Eye (tissue), 1 donor: ENCODE measurements at places on chromosomes 12 and 14.

DNA sequence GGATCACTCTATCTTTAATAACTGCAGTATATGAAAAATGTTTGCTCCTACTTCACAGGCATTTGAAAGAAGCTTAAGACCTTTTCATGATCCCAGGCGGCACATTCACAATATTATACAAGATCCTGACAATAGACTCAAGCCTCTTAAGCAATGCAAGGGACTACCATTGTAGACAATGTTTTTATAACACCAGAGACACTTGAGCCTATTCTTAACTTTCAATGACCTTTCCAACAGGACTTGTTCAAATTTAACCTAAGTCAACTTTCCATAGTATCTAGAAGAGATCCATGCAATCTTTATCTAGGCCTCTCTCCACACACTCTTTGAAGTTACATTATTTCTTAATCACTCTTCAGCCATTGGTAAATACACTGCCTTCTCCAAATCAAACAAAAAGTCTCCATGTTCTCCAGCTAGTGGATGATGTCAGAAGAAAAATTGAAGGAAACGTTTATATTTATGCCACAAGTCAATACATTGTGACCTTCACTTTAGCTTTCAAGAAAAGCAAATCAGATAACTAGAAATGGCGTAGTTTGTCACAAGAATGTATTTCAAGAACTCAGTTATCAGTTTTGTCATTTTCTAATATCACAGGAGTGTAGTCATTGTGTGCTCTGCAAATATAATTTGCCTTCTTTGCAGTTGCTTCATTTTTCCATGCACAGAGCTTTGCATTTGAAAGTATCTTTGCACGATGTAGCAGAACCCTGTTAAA is 41.2 kb downstream of the PHLDA1 start:
- DNase-seq: no peak

DNA sequence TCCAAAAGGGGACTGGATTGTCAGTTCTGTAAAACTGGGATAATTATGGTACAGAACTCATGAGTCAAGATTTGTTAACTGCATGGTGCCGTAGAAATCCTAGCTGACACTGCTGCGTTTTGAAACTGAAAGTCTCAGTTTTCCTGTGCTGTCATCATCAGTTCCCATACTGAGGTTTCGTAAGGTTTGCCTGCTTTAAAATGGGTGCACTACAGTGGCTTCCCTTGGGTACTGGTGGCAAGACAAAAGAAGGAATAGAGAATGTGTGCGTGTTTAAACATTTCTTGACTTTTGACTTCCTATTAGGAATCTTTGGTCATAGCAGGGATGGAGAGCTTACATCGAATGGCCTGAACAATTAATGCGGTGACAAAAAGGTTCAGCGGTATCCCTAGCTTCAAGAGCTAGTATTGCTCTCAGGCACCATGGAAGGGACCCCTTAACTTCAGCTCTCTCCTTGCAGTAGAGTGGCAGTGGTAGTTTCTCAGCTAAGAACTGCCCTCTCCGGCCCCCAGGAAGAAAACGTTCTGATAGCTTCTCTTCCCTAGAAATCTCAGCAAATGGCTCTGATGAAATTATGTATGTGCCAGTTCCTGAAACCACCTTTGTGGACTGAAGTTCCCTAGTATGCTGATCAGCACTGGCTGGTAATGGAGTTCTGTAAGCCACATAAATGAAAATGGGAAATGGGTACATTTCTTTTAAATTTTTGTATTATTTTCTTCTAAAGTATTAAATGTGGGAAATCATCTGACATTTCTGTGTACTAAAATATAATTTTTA is 28.9 kb downstream of the ANO6 start:
- no peak for DNase-seq

DNA sequence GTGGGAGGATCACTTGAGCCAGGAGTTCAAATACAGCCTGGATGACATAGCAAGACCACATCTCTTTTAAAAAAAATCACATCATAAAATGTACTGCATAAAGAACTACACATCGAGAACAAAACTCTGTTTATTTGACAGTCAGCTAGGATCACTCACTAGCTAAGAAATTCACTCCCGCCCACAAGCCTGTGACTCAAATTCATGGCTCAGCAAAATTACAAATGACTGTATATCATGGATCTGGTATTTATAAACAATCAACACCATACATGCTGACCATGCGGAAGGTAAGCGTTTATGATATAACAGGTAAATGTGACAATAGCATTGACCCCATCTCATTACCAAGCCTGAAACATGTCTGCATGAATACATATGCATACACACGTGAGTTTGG is 206.5 kb downstream of the EFCAB11 start:
- DNase-seq: no peak

DNA sequence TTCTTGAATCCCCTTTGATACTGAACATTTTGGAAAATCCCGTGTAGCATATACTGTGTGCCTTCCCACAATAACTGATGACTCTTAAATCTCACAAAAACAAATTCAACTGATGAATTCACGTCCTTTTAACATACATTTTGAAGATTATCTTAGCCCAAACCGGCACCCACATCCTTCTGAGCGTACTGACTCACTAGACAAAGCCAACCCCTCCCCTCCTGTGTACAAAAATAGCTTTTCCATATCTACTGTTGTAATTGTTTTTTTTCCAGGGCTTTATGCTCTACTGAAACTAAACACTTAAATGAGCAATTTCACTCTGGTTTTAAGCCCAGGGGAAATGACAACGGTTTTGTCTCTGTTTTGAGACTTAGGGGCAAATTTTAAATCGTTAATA is 109.4 kb upstream of the ATF7IP start:
- DNase-seq: no peak

DNA sequence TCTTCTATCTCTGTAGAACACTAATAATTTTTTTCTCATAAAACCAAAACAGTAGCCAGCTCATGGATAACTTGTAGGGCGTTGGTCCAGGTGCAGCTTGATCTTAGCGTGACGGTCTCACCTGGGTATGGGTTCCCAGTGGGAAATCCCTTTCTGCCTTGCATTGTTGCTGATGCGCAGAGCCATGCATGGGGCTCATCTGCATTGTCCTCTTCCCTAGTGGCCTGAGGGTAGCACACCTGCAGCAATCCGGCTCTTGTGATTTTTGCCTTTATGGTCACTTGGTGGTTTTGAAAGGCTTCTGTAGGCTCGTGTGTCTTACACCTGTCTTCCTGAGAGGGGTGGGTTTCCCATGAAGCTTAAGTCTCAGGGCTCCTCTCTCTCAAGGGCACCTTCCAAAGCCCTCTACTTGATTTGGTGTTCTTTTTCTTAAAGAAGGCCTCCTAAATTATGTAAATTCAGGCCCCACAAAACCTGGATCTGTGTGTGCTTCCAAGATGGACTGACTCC is 130.6 kb downstream of the PRKCH start:
- no peak for DNase-seq

DNA sequence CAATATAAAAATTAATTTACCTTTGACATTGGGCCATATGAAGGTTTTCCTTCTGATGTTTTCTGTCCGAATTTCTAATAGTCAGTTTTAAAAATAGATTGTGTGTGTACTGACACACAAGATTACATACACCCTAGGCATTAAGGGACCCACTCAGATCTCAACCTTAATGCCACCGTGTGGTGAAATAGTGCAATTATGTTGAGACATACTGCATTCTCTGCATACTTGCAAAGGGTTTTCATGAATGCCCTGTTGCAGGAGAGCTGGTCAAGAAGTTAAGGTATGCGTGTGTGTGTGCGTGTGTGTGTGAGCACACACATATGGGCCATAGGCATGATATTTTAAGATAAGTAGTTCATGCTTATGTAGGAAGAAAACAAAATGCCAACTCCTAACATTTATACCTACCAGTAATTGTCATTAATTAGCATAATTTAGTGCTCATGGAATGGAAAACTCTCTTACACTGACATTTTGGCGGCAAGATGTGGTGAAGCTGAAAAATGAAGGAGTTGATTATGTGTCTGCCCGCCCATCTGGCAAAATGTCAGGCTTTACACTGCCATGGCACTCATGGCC is 58.8 kb downstream of the PIK3C2G start:
- DNase-seq: peak; percentile 42

DNA sequence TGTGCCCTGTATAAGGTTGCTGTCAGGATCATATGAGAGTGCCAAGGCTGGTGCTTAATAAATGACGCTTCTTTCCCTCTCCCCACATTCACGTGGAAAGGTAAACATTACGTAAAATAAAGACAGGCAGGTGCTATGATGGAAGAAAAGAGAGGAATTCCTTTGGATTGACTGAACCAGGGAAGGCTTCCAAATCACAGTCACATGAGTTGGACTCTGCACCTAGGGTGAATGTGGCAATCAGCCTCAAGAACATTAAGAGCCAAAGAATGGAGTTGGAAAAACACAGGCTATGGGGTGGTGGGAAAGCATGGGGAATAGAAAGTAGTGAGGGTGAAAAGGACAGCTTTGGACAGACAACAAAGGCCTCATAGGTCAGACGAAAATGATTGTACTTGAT is 473.1 kb downstream of the VRK1 start:
- no peak for DNase-seq

- DNase-seq: peak; percentile 76
These were observed 578 bp downstream of the DCAF5 start for GRCh38 chr14:69152181-69152901.

DNA sequence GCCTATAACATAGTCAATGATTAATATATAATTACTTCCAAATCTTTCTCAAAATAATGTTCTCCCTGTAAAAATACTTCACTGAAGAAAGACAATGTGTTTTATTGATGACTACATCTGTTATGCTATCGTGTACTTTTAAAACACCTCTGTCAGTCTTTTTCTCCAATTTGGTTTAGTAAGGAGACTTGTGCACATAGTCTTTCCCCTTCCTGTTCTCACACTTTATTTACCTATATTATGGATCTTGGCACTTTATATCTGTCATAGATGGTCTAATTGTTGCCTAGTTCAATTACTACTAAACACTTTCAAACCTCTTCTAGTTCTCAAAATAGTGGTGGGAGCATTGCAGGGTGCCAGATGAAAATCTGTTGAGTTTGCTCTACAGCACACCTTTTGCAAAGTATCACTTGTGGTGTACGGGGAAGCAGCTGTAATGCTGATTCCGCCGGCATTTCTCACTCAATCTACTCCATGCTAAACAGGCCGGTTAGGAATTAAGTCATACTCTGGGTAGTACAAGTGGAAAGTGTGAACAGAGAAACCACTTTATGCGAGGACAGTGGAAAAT is 1.1 kb upstream of the INSM2 start:
- no peak for DNase-seq

DNA sequence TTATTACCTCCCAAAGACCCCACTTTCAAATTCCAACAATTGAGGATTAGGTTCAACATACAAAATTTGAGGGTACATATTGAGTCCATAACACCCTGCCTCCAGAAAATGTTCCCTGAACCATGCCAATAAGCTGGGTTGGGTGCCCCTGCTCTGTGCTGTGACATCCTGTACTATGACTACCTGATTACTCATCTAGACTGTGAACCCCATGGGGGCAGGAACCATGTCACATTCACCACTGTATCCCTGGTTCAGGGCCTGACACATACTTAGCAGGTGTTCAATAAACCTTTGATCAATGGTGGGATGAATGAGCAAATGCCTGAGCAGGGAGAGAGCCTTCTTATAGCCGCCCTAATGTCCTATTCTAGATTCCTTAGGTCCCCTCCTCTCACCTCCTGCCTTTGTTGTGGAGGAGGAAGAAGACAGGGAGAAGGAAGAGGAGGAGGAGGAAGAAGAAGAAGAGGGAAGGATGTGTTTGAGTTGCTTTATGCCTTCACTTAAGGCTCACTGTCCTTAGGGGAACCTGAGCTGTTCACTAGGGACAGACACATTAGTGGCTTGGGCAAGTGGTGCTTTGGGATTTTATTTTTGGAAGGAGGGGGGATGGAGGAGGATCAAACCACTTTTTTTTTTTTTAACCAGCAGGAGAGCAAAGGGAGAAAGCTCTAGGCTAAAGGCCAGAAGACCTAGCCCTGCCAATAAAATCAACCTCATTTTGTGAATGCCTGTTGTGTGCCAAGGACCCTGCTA is 21.3 kb downstream of the GPR68 start:
- no peak for DNase-seq

DNA sequence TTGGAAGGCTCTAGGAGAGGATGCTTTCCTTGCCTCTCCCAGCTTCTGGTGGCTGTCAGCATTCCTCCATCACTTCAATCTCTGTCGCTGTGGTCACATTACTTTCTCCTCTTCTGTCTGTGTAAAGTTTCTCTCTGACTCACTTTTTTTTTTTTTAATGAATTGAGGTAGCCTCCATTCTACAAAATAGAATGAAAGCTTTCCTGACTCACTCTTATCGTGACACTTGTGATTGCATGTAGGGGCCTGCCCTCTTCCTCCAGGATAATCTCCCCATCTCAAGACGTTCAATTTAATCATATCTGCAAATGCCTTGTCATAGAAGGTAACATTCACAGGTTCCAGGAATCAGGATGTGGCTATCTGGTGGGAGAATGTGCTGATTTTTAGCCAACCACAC is 153.5 kb upstream of the HMGA2 start:
- no peak for DNase-seq

DNA sequence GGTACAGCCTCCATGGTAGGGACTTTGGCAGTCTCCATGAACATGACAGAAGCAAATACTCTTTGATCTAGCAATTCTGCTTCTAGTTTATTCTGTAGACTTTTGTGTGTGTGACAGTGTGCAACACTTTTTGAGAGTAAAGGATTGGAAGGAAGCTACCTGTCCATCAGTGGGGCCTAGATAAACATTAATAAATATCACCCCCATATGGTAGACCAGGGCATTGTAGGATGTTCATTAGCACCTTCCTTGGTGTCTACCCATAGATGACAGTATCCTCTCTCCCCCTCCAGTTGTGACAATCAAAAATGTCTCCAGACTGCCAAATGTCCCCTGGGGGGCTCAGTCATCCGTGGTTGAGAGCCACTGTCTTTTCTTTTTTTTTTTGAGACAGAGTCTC is 10.8 kb downstream of the SNRNP35 start:
- DNase-seq: no peak

DNA sequence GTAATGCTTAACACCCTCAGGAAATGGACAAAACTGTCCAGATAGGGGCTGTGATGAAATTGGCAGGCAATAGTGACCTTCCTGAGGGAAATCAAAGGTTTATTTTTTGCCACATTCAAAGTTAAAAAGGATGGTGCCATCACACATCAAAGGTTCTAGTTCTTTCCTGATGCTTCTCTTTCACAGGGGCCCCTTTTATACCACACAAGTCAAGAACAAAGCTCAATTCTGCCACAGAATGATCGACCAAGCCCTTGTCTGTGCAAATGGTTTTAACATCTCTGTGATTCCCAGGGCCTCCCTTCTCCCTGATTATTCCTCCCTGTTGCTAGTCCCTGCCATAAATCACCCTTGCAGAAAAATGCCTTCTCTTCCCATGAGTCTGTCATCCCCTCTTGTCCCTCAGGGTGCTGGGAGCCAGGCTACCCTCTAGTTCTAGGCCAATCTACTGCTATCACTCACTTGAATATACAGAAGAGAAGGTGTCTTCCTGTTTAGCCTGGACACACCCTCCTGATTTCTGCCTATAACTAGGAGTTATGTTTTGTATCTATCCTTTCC is 22.7 kb downstream of the SMCO2 start:
- no peak for DNase-seq

DNA sequence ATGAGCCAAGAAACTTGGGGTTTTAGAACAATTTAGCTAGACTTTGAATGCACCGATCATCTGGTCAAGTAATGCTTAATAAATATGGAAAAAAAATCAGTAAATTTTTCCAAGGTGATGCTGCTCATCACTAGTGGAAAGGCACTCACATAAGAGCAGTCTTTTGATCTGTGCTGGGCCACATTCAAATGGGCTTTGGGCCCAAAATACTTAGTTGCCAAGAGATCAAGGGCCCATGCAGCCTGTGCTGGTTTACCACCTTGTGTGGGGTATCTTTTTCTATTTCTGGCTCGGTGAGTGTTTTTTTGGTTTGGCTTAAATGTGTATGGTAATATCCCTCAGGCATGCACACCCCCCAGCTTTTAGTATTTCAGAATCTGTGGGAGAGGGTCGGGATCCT is 943.2 kb downstream of the TMTC2 start:
- DNase-seq: no peak
